ENCODE measurements at places on chromosomes 6 and 20. TPM values are rescaled to one million over a fixed set of nuclear protein-coding genes. Genes with fewer than 3 reads are reported as not detected.

- DNase-seq, result no peak
Observed at GRCh38 chr6:43268782-43269272, 25.5 kb downstream of the TTBK1 start.

DNA sequence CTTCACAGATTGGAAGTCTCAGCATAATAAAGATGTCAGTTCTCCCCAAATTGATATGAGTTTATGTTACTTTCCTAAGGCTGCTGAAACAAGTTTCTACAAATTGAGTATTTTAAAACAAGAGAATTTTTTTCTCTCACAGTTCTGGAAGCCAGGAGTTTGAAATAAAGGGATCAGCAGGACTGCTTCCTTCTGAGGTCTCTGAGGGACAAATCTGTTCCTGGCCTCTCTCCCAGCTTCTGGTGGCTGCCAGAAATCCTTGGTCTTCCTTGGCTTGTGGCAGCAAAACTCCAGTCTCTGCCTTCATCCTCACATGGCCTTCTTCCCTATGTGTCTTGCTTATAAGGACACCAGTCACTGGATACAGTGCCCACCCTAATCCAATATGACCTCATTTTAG, 136.1 kb downstream of the TFAP2A start:
- no peak for DNase-seq

DNA sequence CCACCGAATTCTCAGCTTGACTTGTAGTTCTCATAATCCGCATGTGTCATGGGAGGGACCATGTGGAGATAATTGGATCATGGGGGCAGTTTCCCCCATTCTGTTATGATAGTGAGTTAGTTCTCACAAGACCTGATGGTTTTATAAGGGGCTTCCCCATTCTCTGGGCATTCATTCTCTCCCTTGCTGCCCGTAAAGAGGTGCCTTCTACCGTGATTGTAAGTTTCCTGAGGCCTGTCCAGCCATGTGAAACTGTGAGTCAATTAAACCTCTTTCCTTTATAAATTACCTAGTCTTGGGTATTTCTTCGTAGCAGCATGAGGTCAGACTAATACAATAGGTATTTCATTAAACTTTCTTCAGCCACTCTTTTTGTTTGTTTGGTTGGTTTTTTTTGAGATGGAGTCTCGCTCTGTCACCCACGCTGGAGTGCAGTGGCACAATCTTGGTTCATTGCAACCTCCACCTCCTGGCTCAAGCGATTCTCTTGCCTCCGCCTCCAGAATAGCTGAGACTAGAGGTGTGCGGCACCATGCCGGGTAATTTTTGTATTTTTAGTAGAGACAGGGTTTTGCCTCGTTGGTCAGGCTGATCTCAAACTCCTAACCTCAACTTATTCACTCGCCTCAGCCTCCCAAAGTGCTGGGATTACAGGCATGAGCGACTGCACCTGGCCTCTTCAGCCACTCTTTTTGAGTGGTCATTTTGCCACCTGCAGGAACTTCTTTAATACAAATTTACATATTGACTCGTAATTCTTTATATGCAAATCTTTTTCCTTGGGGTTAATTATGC, 36.3 kb downstream of the GSTA2 start:
- DNase-seq, result no peak

DNA sequence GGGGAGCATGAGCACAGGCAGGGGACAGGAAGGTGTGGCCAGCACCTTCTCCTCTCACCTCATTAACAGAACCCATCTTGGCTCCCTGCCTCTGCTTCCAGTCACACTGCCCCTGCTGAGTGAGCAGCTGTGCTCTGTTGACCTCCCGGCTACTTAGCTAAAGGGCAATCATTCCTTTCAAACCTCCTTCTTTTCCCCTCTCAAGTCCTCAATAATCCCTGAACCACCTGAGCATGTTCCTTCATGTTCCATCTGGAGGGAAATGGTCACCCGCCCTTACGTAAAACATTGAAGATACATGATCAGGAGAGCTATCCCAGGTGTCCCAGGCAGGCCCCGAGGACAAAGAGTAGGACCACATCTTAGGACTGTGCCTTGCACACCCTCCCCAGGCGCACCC, 21.7 kb upstream of the MRPS10 start:
- no peak for DNase-seq

GRCh38 chr6:13397359-13398068, 69.2 kb upstream of the TBC1D7 start:
- DNase-seq, result peak; percentile 84

ARHGAP18 gene
- 24.3 TPM for total RNA-seq

- DNase-seq, result no peak
Observed at GRCh38 chr6:167107787-167108186, 15.1 kb upstream of the CCR6 start.

GRCh38 chr6:150194195-150194594, 51.4 kb downstream of the PPP1R14C start:
- no peak for DNase-seq

DNA sequence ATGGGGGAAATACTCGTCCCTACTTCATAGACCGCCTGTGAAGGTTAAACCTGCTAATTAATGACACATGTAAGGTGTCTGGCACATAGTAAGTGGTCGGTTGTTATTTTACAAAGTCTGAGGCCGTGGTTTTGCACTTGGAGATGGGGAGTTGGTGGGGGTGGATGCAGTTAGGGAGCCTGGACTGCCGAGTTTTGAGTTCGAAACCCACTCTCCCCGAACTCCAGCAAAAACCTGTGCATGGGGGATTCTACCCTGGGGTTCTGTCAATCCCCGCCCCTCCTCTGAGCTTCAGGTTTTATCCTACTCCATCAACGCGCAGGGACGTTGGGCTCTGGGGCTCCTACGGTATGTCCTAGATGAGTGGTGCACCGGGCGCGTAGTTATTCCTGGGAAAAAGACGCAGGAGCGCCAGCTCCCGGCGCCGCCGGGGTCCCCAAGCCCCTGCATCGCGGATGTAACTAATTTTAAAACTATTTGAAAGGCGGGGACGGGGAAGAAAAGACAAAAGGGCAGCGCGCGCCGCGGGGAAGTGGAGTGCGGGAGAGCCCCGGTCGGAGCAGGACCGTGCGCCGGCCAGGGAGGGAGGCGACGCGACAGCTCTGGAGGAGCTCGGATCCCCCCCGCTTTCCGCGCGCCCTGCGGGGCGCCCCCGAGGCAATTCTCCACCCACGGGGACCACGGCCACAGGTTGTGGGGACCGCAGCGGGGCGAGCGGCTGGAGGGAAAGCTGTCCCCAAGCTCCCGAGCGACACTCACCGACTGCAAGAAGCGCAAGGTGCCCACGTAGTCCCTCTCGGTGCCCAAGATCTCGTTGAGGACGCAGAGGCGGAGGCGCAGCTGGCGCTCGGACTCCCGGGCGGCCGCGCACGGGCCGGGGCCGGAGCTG, 672 bp downstream of the PREX1 start:
- no peak for DNase-seq

DNA sequence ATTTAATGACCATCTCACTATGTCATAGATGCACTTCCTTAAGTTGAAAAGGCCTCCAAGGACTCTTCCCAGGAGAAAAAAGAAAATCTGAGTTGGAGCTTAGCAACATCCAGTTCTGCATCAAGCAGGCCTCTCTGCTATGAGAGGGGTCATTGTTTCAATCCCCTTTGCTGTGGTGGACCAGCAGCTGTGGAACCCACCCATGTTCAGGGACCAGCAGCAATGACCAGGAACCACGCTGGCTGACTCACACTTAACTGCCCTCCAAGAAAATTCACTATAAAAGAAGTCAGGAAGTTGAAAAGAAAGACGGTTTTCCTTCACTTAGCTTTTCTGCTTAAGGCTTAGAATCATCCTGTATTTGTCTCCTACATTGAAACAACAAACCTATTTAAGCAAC, 1062.4 kb upstream of the FLRT3 start:
- no peak for DNase-seq

- no peak for DNase-seq
Observed at GRCh38 chr6:156311291-156311690, 465.9 kb upstream of the ARID1B start.

DNA sequence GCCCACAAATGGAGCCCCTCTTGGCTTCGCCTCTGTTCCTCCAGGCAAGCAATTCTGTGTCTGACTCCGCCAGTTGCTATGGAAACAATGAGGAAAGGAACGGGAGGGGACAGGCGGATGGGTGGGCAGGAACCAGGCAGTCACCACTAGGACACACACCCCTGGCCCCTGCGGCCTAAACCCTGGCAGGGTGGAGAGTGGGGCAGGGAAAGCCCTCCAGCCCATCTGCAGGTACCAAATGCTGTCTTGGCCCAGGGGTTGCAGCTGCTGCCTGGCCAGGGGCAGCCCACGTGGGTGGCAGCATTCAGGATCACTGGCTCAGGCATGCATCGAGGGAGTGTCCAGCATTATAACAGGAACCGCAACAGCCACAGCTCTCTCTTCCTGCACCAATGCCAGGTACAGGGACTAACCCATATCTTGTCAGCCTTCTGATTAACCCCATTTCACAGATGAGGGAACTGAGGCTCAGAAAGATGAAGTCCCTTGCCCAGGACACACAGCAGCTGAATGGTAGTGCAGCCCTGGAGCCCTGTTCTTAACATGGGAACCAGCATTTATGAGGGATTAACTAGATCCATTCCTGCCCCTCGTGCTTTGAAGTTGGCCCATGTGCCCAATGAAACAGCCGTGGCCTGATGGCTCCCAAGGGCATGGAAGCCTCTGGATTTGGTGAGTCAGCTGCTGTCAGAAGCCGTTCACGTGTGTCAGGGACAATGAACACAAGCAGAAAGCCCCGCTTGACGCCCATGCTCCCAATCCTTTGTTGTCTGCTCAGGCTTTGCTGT, 66.3 kb downstream of the NOL4L start:
- no peak for DNase-seq

ZNF184 gene
- total RNA-seq, result 6.0 TPM
